ENCODE measurements at places on chromosomes 13 and 19.

GRCh38 chr13:113803409-113804016 is 44.5 kb downstream of the TMEM255B start:
- DNase-seq, result no peak

DNA sequence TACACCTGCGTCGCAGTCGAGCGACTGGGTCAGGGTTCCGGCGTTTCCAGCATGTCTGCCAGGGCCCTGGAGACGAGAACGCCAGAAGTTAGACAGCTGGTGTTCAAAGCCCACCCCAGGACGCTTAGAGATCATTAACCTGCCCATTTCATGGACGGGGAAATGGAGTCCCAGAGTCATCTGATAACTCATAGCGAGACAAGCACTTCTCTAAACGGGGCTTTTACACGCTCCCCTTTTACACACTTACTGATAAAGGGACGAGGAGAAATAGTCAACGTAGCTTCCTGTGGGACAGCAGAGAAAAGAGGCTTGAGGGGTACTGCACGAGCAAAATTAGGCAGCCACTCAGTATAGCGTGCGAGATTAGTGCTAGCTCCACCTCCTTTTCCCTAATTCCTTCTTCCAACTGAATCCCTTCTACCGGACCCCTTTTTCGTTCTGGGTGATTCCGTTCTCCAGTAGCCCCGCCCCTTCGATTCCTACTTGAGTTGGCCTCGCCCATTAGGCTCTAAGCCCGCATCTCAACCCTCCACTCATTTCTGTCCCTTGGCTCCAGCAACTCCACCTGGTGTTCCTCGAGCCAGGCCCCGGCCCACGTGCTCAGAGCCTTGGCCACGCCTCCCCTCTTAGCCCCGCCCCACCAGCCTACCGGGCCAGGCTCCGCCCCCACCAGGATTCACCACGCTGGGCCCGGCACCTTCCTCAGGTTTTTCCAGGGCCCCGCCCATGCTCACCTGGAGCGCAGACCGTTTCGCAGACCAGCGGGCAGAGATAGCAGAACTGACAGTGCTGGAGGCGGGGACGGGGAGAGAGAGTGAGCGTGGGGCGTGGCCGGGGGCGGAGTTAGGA is 3.7 kb downstream of the HRC start:
- DNase-seq, result peak; percentile 99

- no peak for DNase-seq
Measured at GRCh38 chr13:55000844-55001243, 1972.2 kb downstream of the OLFM4 start.

GRCh38 chr19:42327381-42327780 is 1.9 kb downstream of the MEGF8 start:
- no peak for DNase-seq

DNA sequence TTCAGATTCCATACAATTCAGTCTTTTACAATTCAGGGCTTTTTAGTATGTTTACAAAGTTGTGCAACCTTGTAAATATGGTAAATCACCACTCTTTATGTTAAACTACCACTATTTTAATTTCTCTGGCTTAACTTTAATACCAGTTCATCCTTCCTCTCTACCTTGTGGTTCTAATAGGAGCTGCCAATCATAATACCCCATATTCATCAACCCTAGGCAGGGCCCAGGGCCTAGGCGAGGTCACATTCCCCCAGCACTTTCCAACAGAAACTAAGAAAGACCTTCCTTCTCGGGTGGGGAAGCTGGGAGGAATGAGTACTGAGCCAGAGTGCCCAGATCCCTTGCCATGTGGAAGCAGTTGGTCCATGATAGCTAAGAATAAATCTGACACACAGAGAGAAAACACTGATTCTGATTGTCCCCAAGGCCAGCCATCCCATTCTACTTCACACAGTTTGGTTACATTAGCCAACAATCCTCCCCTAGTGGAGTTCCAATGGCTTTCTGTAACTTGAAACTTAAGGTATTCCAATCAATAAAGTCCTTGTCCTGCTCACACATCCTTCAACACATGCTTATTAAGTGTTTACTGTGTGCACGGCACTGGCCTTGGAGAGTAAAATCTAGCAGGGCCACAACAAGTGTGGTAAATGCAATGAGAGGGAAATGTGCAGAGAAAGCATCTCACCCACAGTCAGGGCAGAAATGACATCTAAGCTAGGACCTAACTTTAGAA is 76.8 kb downstream of the NUFIP1 start:
- DNase-seq, result no peak

DNA sequence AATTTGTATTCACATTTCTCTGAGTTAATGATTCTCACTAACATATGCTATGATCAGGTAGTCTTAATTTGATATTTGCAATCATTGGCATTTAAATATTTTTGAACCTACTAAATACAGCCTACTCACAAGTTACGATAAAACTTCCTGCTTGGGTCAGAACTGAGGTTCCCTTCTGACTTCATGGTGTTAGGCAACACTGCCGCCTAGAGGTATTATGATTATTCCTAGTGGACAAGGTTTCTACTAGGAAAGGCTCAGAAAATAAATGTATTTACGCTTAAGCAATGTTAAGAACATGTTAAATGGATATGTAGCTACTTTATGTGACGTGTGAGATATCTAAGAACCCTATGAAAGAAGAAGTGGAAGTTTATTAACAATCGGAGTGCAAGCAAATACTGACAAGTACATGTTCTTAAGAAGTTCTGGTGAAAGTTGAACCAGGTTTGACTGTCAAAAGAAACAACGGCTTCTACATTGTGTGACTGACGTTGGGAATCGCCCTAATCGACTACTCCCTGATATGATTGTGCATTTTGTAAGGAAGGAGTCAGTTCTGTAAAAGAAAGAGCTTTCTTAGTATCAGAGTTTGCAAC is 1395.8 kb downstream of the SLITRK5 start:
- peak; percentile 63 for DNase-seq

DNA sequence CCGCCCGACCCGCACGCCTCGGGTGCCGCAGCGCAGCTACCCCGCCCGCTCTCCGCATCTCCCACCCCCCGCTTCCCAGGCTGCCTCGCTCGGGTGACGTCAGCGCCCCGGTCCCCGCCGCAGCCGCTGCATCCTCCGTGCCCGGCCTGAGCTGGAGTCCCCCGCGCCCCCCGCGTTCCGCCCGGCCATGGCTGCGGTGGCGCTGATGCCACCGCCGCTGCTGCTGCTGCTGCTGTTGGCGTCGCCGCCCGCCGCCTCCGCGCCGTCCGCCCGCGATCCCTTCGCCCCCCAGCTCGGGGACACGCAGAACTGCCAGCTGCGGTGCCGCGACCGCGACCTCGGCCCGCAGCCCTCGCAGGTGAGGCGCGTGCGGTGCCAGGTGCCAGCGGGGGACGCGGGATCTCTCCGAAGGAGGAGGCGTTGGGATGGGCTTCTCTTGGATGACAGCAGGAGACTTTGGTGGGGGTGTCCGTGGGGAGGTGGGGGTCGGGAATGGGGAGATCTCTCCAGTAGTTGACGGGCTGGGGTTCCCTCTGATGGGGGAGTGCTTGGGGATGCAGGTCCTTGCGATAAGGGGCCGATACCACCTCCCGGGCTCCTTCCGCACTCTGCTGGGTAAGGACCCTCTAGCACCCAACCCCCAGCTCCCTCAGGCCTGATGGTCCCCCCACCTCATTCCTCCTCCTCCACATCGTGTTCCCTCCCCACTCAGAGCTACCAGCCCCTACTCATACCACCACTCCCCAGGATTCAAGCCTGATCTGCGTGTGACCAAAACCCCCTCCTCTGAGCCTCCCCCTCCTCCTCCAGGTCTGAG is at the start of gene TMEM59L:
TMEM59L (plus strand) TSS at position 99 of the 817 bp plus-strand sequence; CDS start at position 188, 89 bp downstream.
- peak; percentile 36 for DNase-seq

DNA sequence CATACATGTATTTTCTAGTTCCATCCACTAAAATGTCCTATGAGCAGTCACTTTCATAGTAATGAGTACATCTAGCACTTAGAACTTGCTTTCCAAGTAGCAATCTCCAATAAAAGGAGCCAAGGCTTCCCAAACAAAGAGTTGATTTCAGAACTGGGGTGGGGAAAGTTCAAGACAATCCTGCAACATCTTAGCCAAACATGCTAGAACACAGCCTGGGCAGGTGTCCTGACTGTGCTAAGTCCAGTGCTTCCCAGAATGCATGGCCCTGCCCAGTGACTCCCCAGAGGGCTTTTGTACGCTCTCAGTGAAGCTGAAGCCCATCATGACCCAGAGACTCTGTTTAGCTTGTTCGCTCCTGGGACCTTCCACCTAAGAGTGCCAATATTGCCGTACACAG is 106.7 kb upstream of the UBAC2 start:
- no peak for DNase-seq

- no peak for DNase-seq
Measured at GRCh38 chr13:29513002-29513980, 82.2 kb downstream of the SLC7A1 start.

DNA sequence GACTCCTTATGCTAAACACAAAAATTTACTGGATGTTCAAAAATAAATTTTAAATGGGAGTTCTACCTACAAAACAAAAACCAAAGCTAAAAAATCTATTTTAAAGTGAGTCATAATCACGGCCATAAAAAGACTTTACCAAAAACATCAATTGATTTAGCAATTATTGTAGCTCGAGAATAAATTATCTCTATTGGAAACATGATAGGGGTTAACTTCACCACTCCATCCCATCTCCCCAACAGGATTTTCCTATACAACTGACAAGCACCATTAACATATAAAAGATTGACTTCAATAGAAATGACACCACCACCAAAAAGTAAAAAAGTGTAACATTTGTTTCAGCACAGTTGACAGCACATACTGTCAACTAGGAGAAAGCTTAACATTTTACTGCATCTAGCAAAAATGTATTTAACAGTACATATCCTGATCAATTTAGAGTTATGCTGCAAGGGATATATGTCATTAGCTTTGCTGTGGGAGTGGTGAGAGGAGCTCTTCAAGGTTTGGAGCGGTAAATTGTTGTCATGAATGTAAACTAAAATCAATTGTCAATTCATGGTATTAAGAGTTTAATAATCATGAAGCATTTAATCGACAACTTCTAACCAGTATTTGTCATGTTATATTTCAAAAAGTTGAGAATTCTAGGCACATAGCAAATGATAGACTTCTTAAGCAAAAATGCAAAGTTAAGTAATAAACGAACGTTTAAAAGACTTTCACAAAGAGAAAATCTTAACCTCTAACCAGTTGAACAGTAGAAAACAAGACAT is 3.8 kb downstream of the UBL3 start:
- DNase-seq, result no peak

- DNase-seq, result peak; percentile 46
Measured at GRCh38 chr19:43534816-43535761, 2.1 kb downstream of the ZNF575 start.

GRCh38 chr13:22483276-22483675 is 697.5 kb upstream of the SGCG start:
- DNase-seq, result no peak

GRCh38 chr13:78228940-78229339 is 310.3 kb upstream of the EDNRB start:
- DNase-seq, result no peak

DNA sequence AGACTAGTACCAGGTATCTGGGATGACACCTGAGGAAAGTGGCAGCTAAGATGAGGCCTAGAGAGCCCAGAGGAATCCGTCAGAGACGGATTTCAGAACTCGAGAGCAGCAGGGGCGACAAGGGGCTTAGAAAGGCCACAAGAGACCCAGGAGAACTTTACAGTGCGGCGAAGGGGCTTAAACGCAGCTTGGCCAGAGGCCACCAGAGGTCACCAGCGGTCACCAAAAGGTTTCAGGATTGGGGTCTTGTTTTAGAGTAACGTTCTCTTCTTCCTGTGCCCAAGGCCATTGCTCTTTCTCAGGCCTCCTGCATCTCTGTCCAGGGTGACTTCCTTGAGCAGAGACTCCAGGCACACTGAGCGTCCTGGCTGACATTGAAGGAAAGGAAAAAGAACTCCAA is 2.2 kb downstream of the ZSCAN22 start:
- peak; percentile 36 for DNase-seq

GRCh38 chr13:29487466-29488454 is 107.7 kb downstream of the SLC7A1 start:
- no peak for DNase-seq

DNA sequence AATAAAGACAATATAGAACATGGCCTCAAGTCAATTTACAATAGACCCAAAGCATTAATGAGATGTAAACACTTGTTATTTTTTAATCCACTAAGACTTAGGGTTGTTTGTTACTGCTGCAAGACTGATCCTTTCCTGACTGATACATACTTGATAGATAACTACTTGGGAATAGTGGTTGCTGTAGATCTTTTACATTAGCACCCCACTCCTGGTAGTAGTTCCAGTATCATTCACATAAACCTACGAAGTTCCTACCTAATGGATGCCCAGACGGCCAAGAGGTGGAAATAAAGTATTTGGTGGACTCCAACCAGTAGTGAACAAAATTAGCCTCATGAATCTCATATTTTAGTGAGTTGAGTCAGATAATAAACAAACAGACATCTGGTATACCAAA is 26.9 kb downstream of the ADGRE1 start:
- no peak for DNase-seq

- DNase-seq, result no peak
Measured at GRCh38 chr19:46206176-46206575, 23.4 kb upstream of the IGFL1 start.

DNA sequence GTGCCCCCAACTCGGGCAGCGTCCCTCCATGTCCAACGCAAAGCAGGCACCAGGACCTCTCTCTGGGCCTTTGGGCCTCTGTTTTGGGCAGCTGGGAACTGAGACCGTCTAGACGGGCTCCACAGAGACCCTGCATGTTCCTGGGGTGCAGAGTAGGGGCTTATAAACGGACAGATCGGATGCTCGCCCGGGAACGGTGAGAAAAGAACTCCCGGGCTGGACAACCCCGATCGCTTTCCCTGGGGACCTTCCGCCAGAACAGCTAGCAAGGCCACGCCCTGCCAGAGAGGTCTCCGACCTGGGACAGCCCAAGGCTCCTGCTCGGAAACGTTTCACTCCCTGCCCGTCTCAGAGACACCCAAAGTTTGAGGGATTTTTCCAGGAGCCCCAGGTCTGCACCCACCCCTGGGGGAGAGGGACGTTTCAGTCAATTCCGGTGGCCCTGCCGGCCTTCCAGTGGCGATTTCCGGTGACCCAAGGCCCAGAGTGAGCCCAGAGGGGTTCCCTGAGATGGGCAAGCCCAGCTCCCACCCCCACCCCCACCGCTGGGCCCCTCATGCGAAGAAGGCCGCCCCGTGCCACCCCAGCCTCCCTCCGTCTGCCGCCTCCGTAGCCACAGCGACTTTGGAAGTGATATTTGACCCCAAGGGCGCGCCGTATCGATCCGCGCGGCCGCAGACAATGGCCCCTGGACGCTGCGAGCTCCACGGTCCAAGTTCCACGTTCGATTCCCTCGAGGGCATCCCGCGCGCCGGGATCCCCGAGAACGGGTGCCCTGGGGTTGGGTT is 1.7 kb downstream of the NR2F6 start:
- DNase-seq, result peak; percentile 63

GRCh38 chr13:42394711-42395085 is 122.7 kb downstream of the AKAP11 start:
- no peak for DNase-seq

GRCh38 chr13:94433055-94433961 is 46.2 kb downstream of the DCT start:
- DNase-seq, result no peak

DNA sequence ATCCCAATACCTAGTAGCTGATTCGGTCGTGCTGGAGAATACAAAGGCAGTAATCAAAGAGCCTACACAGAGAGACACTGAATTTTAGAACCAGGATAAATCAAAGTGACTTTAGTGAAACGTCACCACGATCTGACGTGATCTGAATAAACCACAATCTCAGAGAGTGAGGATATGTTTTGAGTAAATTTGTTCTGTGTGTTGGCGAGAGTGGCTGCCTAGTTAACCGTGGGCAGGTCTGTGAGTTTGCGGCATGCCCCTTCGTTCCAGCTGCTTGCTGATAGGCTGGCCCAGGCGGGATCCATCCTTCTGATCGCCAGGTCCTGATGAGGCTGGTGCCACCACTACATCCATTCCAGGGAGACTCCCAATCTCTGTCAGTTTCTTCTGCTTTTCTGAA is 40.4 kb downstream of the LRCH1 start:
- no peak for DNase-seq

GRCh38 chr19:39265321-39265916 is 2.8 kb upstream of the IFNL2 start:
- DNase-seq, result peak; percentile 59

Measured in DMS53 (cell line).